ENCODE measurements at places on chromosomes 6 and 20.

DNA sequence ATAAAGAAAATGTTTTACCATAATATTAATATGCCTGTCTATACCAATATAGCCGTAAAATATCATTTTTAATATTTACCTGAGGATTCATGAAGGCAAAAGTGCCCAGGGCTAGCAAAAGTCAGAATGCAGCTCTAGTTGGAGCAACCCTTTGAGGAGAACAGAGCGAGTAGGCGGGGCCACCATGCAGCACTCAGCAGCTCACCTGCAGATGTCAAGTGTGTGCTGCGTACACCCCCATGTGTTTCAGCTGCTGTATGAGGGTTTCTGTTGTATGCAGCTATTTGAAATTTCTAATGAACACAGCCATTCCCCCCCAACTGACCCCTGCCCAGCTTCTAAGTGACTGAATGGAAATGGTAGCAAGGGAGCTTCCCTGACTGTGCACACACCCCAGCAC lies 508.0 kb downstream of the QKI start:
- DNase-seq: no peak

DNA sequence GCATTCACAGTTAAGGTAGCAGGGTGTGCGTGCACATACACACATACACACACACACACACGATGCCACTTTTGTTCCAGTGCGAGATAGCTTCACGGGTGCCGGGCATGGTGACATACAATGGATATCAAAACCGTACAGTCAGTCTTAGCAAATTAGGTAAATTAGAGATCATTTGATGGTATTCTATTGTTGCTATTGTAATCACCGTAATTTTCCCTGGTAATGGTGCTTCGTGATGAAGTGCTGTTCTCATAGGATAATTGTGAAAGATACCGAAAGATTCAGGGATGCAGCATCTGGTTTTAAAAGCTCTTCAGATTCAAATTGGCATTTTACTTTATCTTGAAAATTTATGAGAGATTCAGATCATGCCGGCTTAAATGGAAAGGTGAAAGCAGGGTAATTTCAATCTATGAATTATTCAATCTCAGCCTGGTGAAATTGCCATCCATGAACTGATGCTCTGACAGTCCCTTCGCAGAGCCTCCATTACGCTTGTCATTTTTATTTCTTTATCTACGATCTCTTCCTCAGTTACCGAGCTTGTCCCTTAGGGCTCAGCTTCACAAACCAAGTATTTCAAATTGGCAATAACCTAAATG lies 71.3 kb upstream of the SOX4 start:
- DNase-seq: no peak

GRCh38 chr6:13220266-13220665 lies 108.1 kb downstream of the TBC1D7 start:
- no peak for DNase-seq

DNA sequence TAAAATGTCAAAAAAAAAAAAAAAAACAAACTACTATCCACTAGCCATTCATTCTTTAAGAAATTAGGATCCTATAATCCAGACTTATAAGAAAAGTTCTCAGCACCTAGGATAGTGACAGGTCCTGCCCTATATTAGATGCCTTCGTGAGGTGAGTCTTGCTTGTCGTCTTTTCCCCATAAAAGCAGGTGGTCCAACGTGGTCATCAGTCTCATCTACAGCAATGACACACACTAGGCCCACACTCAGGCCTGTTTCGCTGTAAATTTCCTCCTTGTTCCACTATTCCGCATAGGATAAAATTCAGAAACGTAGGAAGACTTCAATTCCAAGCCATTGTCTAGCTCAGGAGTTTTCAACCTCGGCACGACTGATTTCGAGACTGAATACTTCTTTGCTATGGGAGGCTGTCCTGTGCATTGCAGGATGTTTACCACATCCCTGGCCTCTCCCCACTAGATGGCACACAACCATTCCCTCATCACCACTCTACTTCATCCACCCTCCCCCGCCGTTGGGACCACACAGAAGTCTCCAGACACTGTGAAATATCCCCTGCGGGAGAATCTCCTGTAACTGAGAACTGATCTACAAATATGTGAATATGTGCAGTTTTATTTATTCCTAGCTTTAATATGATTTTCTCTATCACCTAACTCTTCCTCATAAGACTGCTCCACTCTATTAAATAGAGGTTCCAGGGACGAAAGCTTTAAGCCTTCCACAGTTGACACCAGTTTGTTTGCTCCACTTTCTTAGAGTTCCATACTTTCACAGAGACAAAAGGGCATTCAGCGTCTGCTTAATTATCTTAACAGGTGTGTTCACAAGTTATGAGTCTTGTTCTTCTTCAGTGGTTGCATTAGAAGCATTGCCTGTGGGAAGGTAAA lies 346.3 kb downstream of the BMP2 start:
- peak; percentile 15 for DNase-seq

DNA sequence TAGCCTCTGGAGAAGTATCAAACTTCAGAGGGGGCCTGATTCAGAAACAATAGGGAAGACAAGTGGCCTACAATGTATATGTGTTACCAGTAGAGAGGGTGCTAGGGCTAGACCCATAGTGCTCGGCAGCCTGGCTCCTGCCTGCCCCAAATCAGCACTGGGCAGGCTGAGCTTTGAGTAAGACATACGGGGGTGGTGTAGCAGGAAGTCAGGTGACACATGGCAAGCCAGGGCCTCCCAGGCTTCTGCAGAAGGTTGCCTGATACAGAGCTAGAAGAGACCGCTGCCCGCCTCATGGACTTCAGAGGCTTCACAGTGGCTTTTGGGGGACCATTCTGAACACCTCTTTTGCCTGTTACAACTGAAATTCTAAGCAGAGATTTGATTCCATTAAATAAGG lies 43.4 kb downstream of the RALY start:
- no peak for DNase-seq

- no peak for DNase-seq
Observed at GRCh38 chr6:23522792-23523547, 603.0 kb upstream of the NRSN1 start.

- DNase-seq: no peak
Observed at GRCh38 chr20:60591172-60591799, 633.1 kb downstream of the CDH26 start.

DNA sequence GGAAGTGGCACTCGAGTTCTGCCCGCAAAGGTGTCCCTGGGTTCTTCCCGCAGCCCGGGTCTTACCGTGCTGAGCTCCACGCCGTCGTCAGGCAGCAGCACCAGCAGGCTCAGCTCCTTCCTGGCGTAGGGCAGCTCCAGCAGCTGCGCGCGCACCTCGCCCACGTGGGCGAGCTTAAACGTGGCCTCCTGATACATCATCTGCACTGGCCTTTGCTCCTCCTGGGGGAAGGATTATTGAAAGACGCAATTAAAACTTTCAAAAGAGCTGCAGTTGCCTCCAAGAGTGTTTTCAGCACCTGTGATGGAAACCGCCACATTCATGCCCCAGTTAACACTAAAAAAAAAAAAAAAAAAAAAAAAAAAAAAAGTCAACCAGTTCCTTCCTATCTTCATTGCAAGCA lies 11.3 kb downstream of the SERPINB9 start:
- no peak for DNase-seq

GRCh38 chr6:168221000-168221399 lies 98.6 kb downstream of the DACT2 start:
- no peak for DNase-seq

DNA sequence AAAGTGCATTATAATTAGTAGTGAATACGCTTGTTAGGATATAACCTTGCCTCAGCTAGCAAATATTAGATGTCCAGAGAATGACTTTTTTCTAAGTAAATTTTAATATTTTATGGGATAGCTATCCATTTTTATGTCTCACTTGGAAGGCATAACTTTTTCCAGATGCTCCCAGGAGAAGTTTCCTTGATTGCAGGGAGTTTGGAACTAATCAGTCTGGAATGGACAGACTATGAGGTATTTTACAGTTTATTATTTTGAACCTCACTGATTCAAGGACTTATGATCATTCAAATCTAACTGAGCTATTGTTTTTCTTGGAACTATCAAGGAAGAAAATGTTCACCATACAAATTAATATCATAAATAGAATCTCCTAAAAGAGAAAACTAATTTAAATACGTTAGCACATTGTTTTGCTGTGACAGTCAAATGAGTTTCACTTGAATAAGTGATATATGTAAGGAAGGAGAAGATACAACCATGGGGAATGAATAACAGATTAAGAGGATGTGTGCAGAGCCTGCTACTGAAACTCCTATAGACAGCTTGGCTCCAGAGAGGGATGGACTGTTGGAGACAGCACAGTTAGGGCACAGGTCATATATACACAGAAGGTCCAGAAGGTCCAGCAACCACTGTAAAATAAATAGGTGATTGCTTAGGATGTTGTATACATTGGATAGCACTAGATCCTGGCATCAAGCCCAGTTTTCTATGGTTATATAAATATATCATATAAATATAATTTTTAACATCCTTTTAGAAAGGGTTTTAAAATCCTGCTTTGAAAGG lies 20.6 kb upstream of the LCA5 start:
- DNase-seq: no peak

- no peak for DNase-seq
Observed at GRCh38 chr6:125251516-125252220, 50.1 kb downstream of the HDDC2 start.

- DNase-seq: peak; percentile 36
Observed at GRCh38 chr6:10478187-10479040, 42.7 kb upstream of the GCNT2 start.

DNA sequence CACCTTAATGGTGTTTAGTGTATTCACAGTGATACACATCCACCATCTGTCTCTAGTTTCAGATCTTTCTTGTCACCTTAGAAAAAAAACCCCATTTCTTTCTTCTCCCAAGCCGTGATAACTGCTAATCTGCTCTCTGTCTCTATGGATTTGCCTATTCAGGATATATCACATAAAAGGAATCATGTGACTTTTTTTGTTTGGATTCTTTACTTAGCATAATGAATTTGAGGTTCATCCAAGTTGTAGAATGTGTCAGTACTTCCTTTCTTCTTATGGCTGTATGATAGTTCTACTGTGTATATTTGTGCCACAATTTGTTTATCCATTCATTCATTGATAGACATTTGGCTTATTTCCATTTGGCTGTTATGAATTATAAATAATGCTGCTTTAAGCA lies 57.1 kb downstream of the ITCH start:
- DNase-seq: no peak

DNA sequence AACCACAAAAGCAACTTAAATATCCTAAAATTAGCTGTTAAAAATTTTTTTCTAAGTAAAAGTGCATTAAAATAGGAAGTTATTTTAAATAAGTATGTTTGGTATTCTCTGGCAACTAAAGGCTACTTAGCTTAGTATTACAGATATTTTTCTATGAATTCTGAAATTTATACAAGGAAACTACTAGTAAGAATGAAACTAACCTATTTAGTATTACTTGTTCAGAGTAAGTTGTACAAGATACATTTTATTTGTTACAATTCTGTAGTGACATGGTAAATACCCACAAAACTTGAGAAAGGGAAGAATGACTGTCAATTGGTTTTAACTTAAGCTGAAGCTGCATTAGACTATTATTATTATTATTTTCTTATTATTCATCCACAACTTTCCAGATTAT lies 6.5 kb downstream of the PHIP start:
- DNase-seq: no peak

- DNase-seq: no peak
Observed at GRCh38 chr6:56040889-56041301, 165.5 kb upstream of the BMP5 start.

- DNase-seq: no peak
Observed at GRCh38 chr6:165010556-165011535, 298.6 kb downstream of the C6orf118 start.

- DNase-seq: no peak
Observed at GRCh38 chr20:53539516-53539915, 54.1 kb downstream of the ZNF217 start.

DNA sequence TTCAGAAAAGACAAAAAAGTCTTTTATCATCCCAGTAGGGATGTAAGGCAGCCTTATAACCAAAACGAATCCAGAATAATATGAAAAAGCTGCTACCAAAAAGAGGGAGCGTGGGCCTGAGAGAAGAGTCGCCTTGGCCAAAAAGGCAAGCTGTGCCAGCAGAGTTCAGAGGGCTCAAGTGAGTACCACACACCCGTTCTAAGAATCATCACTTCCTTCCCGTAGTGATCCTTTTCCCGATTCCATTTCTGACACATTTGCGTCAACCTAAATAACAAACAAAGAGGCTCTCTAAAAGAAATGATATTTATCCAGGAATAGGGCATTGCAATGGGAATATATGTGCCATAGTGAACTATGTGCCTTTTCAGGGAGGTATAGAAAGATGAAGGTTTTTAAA lies 3.8 kb upstream of the TMEM181 start:
- no peak for DNase-seq

DNA sequence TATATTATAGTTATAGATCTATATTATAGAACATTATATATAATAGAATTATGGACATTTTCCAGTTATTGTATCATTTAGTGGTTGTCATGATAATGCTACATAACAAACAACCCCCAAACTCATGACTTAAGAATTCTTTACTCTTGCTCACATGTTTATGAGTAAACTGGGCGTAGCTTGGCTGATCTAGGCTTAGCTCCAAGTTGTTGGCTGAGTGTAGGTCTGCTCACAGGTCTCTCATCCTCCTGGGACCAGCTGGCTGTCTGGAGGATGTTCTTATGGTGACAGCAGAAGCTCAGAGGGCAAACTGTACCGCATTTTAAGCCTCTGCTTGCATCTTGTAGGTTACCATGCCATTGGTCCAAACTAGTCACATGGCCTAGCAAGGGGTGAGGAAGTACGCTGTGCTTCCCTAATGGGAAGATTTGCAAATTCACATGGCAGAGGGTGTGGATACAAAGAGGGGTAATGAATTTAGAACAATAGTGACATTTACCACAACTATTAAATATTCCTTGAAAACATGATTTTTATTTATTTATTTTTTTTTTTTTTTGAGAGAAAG lies 34.2 kb downstream of the ARHGAP40 start:
- no peak for DNase-seq

- no peak for DNase-seq
Observed at GRCh38 chr6:118080547-118080946, 173.5 kb downstream of the SLC35F1 start.

- no peak for DNase-seq
Observed at GRCh38 chr6:127464161-127464880, 5.1 kb upstream of the KIAA0408 start.

DNA sequence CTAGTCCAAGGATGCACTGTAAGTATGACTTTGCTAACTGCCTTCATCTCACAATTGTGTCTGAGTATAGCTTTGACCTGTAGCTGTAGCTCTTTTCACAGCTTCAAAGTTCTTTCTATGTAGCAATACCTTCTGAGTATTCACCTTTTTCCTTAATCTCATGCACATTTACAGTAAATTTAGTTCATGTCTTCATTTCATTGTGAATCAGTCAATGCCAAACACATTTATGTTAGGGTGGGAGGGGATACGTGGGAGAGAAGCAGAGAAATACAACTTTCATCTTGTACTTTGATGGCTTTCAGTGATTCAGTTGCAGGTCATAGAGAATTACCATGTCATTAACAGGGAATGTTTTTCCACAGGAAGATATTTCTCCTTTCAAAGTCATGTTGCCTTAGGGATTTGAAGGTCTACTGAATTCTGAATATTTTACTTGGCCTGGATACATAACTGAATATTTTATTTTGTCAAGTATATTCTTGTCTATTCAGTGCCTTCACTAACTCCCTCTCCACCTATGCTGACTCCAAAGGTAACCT lies 119.2 kb downstream of the TINAG start:
- DNase-seq: no peak

Measured in HFF-Myc (cell line).